T-helper 22 cell (primary cell): ENCODE measurements at places on chromosomes 4 and X.

DNA sequence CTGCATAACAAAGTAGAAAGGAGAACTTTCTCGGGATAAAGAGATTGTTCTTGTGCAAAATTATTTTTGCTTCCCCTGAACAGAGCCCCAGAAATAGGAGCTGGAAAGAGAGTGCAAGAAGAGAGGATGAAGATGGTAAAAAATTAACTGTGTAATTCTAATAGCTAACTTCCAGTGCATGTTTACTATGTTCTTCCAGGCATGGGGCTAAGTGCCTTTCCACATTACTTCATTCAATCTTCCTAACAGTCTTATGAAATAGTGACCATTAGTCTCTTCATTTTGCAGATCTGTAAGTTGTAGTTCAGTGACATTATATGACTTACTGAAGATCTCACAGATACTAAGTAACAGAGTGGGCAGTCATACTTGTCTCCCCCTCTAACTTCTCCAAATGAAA is 61.1 kb upstream of the KLHL13 start:
- no peak for DNase-seq

DNA sequence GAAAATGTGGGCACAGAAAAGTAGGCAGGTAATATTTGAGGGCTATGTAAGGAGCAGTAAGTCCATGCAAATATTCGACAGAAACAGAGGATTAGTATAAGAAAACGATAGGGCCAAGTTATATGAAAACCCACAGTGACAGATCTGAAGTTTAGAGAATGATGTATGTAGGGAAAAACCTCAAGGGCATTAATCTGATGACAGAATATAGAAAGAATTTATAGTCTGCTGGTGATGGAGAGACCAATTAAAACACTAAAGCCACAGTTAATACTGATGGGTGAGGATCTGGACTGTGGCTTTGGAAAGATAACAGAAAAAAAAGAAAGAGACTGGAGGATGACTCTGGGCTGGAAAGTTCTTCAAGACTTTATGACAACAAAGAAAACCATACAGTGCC is 169.7 kb downstream of the PALLD start:
- DNase-seq, result no peak

DNA sequence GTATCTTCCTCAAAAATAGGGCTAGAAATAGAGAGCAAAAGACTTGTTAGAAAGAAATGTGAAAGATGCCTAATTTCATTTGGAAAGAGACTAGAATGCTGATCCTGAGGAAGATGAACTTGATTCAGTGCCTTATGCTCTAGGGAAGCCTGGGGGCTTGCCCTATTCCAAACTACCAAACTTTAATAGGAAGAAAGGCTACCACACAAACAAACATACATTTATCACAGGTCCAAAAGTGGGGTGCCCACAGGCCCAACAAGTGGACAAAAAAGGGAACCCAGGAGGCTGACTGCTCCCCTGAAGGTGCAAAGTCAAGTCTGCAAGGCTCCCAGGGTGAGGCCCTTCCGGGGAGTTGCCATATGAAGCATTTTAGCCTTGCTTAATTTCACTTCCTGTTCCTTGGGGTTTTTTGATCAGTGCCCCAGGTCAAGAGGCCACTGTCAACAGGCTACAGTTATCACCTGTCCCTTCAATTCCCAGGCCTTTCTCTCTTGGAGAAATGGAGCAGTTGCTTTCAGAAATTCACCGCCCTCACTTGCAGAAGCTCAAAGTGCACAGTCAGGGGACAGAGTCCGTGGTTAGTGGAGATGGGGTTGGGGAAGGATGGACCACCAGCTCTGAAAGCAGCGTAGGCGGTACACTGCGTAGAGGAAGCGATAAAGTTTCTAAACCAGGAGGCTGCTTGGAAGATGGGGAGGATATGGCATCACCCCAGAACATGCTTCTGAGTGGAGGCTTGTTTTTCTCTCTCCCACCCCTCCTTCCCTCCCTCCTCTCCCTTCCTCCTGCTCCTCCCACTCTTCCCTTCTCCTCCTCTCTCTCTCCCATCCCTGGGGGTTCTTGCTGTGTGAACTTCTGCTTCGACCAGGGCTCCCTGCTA is 36.4 kb downstream of the TMEM154 start:
- DNase-seq, result no peak

- no peak for DNase-seq
Observed at GRCh38 chr4:148270630-148271029, 171.6 kb downstream of the NR3C2 start.

DNA sequence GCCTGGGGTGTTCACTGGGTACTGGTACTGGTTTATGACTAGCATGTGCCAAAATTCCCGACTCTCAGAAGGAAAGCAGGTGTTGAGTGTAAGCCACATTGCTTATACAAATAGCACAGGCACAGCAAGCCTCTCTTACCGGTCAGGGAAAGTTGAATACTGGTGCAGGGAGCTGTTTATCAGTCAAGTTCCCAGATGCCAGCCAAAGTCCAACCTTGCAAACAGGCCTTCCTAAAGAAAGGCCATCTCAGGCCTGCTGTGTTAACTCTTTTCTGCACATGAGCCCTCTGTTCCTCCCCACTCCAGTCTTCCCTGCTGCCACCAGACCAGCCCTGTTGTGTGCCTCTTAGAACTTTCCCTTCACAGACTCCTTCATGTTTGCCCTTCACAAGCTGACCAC is 34.2 kb downstream of the PKD2 start:
- DNase-seq, result no peak

GRCh38 chr4:16969696-16970135 is 71.3 kb upstream of the LDB2 start:
- no peak for DNase-seq

GRCh38 chr4:158964728-158965124 is 138.2 kb upstream of the RAPGEF2 start:
- no peak for DNase-seq

- no peak for DNase-seq
Observed at GRCh38 chr4:93237521-93237920, 591.0 kb upstream of the ATOH1 start.

- DNase-seq, result no peak
Observed at GRCh38 chr4:6359536-6360308, 90.1 kb downstream of the WFS1 start.

DNA sequence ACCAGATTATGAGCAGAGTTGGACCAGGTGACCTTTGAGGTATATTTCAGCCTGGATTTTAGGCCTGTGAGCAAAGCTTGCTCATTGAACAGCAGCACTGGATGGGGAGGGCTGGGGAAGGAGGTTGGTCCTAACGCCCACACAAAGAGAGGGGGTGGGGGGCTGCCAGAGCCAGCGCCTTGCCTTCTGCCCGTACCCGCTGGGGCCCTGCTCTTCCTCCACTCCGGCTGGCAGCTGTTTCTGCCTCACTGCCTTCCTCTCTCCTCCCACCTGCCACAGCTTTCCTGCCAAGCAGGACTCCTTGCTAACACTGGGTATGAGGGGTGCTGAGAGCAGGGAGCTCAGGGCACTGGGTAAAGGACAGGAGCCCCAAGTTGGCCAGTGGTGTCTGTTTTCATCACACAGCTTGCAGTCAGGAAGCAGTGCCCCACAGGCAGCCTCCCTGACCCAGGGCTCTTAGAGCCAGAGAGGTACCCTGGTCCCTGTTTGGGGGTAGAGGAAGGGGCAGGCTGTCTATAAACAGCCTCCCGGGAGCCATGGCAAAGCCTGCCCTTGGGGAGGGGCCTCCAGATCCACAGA is 6.1 kb downstream of the NALF2 start:
- DNase-seq, result no peak

DNA sequence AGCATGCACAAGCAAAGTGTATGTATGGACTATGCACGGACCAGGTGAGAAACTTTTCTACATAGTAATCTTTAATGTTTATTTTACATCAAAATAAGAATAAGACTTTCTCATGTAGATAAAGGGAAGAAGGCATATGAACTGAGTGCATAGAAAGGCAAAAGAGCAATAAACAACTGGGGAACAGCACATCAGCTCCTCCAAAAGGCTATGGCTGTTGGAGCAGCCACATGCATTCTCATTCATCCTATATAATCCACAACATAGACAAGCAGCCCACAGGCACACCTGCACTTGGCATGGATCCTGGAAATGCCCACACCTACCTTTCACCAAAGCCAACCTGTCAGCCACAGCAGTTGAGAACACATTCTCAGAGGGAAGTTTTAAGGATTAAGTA is 586.9 kb upstream of the INTU start:
- DNase-seq, result no peak
